HFF-Myc (cell line): ENCODE measurements at places on chromosomes 13 and 19.

- peak; percentile 38 for DNase-seq
These were observed 221.8 kb downstream of the OLFM4 start for GRCh38 chr13:53250272-53250875.

DNA sequence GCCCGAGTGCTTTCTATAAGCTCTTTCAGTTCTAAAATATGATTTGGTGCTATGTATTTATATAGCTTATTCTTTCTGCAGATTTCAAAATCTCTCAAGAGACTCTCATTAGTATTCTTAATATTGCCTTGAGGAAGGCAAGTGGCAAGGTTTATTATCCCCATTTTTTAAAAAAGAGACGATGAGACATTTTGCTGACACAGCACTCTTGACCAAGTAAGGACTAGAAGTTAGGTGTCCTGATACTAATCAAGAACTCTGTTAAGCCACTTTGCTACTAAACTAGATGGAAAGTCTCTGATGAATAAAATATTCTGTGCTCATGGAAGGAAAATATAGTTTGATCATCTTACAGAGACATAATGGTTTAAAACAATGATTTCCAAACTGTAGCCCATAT, 164.7 kb downstream of the MZT1 start:
- no peak for DNase-seq

DNA sequence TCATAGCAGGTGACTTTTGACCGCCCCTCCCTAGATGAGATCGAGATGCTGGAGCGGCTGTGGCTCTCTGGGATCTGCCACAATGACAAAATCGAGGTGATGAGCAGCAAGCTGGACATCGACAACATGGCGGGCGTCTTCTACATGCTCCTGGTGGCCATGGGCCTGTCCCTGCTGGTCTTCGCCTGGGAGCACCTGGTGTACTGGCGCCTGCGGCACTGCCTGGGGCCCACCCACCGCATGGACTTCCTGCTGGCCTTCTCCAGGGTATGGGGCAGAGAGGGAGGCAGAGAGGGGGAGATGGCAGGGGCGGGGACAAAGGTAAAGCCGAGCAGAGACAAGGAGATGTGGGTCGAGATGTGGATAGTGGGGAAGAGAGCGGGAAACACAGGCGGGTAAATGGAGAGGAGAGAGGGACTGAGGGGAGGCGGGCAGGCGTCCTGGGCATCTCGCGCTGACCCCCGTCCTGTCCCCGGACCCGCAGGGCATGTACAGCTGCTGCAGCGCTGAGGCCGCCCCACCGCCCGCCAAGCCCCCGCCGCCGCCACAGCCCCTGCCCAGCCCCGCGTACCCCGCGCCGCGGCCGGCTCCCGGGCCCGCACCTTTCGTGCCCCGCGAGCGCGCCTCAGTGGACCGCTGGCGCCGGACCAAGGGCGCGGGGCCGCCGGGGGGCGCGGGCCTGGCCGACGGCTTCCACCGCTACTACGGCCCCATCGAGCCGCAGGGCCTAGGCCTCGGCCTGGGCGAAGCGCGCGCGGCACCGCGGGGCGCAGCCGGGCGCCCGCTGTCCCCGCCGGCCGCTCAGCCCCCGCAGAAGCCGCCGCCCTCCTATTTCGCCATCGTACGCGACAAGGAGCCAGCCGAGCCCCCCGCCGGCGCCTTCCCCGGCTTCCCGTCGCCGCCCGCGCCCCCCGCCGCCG, 3.4 kb upstream of the GRWD1 start:
- DNase-seq, result no peak

DNA sequence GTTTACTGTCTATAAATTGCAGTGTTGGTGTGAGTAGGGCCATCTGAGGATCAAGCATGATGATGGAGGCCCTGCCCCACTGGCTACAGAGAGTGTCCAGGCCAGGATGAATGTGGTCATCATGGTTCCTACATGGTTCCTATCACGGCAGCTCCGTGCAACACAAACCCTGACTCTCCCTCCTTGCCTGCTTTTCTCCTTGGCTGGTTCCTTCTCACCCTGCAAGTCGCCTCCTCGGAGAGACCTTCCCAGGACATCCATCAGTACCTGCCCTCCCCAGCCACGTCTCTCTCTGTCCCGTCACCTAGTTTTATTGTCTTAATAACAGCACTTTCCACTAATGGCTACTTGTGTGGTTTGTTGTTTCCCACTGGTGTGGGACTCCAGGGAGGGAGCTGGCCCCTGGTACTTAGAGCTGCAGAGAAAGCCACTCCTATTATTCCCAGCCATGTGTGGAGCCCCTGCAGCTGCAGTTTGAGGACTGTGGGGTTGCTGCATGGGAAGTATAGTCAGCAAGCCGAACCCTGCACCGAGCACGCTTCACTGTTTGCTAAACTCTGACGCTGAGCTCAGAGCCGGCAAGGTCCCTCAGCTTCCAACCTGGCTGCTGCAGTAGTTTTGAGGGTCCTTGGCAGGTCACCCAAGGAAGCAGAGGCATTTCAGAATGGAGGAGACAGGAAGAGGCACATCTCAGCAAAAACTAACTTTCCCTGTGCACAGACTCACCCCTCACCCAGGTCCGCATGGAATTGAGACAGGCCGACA, 146.4 kb upstream of the VSTM2B start:
- no peak for DNase-seq

DNA sequence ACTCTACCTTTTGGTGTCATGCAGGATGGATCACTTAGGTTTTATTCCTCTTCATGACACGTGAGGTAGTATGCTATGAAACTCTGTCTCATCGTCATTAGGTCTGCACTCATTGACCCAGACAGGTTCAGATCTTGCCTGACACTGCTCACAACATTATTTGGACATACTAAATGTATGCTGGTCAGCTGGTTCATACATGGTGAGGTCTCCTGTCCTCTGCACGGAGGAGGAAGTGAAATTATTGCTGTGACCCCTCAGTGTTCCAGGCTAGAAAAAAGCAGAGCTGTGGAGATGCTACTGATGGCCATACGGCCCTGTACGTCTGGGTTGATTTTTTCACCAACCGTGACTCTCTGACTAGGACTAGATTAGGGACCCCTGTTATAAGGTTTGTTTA, 35.8 kb downstream of the LATS2 start:
- DNase-seq, result no peak

GRCh38 chr19:33293255-33294057, 8.9 kb downstream of the CEBPA start:
- no peak for DNase-seq

DNA sequence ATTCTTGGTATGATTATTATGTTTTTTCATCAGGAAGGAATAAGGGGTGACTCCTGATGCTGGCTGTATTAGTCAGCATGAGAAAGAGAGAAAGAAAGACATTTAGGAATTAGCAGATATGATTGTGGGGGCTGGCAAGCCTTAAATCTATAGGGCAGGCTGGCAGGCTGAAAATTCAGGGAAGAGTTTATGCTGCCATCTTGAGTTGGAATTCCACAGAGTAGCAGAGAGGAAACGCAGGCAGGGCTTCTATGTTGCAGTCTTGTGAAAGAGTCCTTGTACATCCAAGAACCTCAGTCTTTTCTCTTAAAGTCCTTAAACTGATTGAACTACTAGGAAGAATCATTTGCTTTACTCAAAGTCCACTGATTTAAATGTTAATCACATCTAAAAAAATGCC, 262.7 kb upstream of the SLC10A2 start:
- DNase-seq, result no peak
